Stimulated activated CD4-positive, alpha-beta T cell treated with anti-CD3 and anti-CD28 coated beads, TNF-alpha, amount 100 ng/mL, for 24 hours (primary cell): ENCODE measurements at places on chromosomes 16 and 17.
A peak's percentile ranks its signal among the peaks of the same experiment; 100 is the strongest.

DNA sequence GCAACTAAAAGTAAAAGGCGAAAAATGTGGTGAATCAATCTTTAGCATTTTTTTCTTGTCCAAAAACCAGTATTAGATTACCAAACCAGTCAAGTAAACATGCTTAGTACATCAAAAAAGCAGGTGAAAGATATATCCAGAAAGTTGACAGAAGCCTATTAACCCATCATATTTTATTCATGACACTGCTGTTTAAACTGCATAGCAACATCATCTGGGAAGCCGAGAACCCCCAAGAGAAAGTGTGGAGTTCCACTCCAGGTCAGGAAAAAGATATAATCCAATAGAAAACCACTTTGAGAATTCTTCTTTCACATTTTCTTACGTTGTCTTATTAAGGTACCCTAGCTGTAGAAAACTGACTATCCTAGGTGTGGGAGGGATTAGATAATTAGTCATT is 466.8 kb upstream of the CDH8 start:
- no peak for DNase-seq

- DNase-seq: no peak
Measured at GRCh38 chr17:63358111-63358839, 87.8 kb downstream of the CYB561 start.

DNA sequence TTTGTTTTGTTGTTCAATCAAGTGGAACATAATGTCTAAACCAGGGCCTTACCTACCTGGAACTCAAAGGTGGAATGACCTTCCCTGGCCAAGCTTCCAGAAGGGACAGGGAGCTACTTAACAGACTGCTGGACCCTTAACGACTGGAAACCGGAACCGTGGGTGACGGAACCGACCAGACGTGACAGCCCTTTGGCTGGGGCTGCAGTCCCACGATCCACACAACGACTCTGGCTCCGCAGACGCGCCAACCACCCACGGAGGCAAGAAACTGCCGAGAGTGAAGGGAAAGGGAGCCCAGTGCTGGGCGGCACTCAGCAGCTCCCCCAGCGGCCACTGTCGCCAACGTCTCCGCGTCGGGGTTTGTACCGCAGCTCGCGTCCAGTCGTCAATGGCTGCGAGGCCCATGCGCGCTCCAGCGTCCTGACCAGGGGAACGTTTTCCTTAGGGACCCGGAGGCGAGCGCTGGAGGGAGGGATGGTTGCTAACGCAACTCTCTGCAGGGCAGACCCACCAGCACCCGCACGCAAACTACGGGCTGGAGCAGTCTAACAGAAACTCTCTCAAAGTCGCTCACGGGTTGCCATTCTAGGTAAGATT is 5.5 kb upstream of the KIF22 start:
- DNase-seq: peak; percentile 73

- DNase-seq: peak; percentile 19
Measured at GRCh38 chr16:78437352-78437968, 338.0 kb downstream of the WWOX start.

DNA sequence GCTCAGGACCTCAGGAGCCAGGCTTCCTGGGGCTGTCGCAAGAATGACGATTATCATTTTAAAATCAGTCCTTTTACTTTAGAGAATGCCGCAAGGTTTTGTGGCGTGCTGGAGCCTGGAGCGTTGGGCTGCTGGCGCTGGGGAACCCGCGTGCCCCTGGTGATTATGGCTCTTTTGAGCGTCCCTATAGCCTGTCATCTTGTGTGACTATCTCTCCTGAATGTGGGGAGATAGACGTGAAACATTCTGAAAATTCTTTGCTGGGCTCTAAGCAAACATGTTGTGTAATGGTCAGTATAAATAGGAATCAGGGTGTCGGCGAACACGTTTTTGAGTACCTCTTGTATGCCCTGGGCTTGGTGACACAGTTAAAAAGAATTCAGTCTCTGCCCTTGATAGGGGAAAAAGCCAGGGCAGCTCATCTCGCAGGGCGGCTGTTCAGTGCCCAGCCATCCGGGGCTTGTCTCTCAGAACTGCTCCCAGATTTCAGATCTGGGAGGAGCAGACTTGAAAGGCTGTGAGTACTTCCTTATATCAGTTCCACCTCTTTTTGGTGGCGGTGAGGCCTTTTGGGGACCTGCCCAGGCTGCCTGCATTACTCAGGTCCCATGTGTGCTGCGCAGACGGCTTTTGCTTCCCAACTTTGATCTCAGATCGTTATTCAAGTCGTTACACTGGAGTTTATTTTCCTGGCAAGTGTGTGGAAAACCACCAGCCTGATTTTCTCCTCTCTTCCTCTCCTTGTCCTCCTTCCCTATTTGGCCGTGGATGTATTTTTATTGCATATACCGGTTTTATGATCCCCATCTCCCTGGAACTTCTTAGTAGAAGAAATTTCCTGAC is 973 bp downstream of the SLC7A6 start:
- DNase-seq: peak; percentile 22

GRCh38 chr16:67406111-67406971 is 9.9 kb downstream of the ZDHHC1 start:
- no peak for DNase-seq

DNA sequence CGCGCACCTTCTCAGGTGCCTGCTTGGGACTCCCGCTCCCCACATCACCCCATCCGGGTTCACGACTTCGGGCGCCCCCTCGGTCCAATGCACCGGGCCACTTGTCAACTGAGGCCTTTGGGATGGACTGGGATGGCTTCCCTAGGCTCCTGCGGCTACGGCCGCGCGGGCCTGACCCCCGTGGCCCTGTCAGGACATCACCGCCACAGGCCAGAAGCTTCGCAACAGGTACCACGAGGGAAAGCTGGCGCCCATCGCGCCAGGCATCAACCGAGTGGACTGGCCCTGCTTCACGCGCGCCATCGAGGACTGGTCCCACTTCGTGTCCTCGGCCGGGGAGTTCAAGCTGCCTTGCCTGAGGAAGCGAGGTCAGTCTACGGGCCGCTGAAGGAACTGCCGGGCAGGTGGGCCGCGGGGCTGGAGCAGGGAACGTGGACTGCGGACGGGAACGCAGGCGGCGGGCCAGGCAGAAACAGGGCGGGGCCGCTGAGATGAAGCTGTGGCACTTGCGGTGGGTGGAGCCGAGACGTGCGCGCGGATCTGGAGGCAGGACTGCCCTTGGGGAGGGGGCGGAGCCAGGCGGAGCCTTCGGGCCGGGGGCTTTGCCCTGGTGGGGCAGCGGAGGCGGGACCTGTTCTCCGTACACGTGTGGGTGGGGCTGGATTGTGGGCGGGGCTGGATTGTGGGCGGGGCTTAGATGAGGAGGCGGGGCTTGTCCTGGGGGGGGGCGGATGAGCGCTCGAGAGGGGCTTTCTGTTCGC is 13.7 kb upstream of the CNGB1 start:
- DNase-seq: peak; percentile 83

DNA sequence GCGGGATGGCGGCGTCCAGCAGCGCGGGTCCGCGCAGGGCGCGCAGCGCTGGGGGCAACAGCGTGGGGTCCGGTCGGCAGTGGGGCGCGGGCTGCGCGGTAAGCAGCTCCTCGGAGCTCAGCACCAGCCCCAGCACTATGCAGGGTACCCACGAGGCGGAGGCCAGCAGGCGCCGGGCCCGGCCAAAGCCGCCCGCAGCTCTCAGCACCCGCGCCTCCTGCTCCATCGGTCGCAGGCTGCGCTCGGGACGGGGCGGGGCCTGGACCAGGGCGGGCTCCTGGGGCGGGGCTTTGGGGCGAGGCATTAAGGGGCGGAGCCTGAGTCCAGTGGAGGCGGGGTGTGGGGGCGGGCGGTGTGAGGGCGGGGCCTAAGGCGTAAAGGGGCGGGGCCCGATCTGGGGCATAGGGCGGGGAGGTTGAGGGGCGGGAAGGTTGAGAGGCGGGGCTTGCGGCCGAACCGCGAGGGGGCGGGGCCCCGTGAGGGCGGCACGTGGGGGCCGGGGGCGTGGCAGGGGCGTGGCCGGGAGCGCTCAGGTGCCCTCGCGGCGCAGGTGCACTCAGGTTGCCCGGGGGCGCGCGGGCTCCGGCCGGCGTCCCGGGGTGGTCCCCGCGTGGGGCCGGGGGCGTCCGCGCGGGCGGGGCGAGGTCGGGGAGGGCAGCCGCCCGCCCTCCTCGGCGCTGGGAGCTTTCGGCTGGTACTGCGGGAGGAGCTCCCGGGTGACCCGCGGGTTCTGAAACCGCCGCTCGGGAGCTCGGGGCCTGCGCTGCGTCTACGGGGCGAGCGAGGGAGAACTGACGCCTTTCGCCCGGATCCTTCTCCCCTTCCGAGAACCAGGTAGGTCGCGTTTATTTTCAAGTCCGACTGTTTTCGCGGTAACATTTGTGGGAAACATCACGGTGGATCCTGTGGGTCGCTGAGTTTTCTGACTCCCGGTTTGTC is 1.4 kb upstream of the SLC22A31 start:
- DNase-seq: peak; percentile 62

- DNase-seq: no peak
Measured at GRCh38 chr17:62140836-62141235, 75.8 kb upstream of the MED13 start.

DNA sequence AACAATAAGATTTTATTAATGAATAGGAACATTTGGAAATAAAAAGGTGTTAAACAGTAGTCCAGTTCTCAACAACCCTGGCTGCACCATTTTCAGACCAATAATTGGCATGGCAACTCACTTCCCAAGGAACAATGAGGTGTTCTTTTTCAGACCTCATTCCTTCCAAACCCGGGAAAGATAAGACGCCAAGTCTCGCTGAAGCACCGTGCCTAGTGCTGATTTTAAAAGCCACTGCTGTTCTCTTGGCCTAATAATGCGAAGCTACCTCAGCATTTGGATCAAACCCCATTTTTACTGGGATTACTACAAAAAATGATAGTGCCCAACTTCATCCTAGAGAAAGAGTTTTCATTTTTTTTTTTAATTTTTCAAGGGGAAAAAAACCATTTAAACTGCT is 75.2 kb upstream of the NOL11 start:
- no peak for DNase-seq

DNA sequence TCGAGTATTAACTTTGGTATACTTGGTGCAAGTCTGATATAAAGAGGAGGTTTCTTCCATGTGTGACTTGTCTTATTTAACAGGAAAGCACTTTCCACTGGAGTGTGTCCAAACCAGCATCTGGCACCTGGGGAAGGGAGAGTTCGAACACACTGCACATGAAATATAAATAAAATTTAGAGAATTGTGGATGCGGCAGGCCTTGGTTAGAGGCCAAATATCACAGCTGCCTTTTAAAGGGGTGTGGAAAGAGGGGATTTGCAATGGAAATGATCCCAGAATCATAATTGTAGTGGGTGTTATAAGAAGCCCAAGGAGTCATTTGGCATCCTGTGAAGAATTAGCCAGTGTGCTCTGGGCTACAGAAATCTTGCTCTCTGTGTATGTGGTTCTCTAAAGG is 4.3 kb upstream of the NXN start:
- no peak for DNase-seq

- DNase-seq: no peak
Measured at GRCh38 chr16:66159987-66160386, 206.5 kb upstream of the CDH5 start.

DNA sequence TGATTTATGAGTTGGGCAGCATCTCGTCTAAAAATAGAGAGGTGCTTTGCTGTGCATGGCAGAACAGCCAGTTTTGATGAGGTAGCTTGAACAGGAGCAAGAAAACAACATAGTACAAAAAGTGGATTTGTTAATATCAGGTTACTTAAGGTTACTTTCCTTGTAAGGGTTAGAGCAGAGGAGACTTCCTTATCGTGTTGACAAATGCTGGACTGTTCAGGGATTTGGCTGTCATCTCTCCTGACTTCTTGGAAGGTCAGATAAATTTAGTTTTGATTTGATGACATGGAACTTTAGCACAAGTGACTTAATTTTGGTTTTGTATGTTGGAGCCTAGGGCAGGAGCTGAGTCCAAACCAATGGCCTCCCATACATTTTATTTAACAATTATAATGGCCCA is 163.9 kb upstream of the ELAC2 start:
- no peak for DNase-seq

GRCh38 chr16:8717892-8718415 is 43.5 kb downstream of the ABAT start:
- no peak for DNase-seq

- no peak for DNase-seq
Measured at GRCh38 chr16:56019274-56019673, 144.1 kb upstream of the CES5A start.

GRCh38 chr16:89574681-89575246 is 794 bp upstream of the CPNE7 start:
- no peak for DNase-seq

DNA sequence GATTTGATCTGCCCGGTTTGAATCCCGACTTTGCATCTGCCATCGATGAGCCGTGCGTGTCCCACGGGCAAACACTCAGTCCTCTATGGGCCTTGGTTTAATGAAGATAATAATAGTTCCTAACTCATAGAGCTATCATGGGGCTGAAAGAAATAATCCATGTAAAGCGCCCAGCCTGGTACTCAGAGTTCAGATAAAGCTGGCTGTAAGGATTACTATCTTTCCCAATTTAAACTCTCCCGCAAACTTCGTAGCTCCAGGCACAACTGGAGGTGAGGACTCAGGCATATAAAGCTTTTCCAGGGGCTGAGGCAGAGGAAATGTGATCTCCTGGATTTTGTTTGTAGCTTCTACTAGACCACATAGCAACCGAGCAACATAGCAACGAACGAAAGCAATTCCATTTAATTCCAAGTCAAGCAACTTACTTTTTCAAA is 16.3 kb downstream of the ALOX15 start:
- no peak for DNase-seq

DNA sequence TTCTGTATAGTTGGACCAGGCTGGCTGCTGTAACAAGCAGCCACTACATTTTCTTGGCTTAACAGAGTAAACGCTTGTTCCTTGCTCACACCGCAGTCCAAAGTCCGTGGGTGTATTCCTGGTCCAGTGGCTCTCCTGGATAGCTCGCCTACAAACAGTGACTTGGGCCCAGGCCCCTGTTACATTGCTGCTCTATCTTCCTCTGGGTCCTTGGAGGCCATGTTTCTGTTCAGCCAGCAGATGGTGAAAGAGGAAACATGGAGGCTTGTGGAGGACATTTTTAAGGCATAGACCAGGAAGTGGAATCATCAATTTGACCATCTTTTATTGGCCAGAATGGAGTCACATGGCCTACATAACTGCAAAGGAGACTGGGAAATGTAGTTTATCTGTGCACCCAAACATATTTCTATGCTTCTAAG is 55.1 kb downstream of the ATP2C2 start:
- DNase-seq: no peak

GRCh38 chr17:80423536-80424225 is 8.7 kb downstream of the ENDOV start:
- DNase-seq: no peak

GRCh38 chr17:50274142-50274896 is at the start of gene TMEM92:
Gene TMEM92, plus strand, starts transcription at chr17:50274466. Its CDS starts 36 bp downstream, at chr17:50274502.
- DNase-seq: no peak

- DNase-seq: no peak
Measured at GRCh38 chr17:1186214-1186820, 6.5 kb upstream of the ABR start.

- no peak for DNase-seq
Measured at GRCh38 chr17:3917391-3917931, 1.2 kb upstream of the P2RX1 start.
